ENCODE measurements at places on chromosomes 3 and 15. TPM values are rescaled to one million over a fixed set of nuclear protein-coding genes. Genes with fewer than 3 reads are reported as not detected.

Gene ABCF3
- polyA plus RNA-seq: 51.5 TPM

- DNase-seq: no peak
These were observed 3.4 kb upstream of the DOCK3 start for GRCh38 chr3:50671331-50671730.

GRCh38 chr3:58665405-58665804, 1.2 kb downstream of the FAM3D start:
- DNase-seq: no peak

- DNase-seq: no peak
These were observed 779 bp upstream of the CTNNB1 start for GRCh38 chr3:41198526-41198925.

All from hindlimb muscle (tissue), 1 donor.